ENCODE measurements at places on chromosomes 7 and 10.

DNA sequence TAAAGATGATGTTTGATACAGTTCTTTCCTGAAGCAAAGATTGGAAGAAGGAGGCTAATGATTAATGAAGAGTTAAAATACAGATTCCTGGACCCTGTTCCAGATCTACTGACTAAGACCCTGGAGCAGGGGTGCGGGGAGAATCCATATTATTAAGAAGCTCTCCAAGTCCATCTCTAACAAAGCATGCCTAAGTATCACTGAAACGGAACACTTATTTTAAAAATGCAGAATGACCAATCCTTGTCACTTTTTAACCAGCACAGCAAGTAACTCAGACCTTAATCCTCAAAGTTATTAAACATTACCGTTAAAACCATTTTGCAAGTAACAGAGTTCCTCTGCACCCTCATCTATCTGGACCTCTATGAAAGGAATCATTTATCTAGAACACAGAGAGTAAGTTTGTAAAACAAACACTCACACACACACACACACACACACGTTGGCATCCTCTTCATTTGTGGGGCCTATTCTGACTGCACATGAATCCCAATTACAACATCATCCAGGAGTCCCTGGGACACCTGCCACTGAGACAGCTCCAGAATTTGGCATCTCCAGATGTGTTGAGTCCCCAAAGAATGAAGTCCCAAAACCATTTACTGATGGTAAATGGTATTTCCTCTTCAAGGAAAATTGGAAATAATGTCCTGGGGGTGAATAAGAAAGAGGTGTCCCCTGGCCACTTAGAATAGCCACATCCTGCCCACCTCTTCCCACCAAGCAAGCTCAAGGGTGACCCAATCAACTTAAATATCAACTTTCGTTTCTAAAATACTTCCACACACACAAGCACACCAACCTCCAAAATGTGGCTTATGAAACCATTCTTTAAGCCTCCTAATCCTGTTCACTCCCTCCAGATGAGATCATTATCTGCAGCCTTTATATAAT lies 117.5 kb downstream of the PARD3 start:
- DNase-seq, result no peak

GRCh38 chr10:3059974-3060373 lies 7.4 kb upstream of the PFKP start:
- no peak for DNase-seq

- DNase-seq, result no peak
These were observed 376.2 kb upstream of the SEMA3C start for GRCh38 chr7:81294897-81295515.

GRCh38 chr7:44476313-44476712 lies 14.1 kb downstream of the NUDCD3 start:
- DNase-seq, result no peak

DNA sequence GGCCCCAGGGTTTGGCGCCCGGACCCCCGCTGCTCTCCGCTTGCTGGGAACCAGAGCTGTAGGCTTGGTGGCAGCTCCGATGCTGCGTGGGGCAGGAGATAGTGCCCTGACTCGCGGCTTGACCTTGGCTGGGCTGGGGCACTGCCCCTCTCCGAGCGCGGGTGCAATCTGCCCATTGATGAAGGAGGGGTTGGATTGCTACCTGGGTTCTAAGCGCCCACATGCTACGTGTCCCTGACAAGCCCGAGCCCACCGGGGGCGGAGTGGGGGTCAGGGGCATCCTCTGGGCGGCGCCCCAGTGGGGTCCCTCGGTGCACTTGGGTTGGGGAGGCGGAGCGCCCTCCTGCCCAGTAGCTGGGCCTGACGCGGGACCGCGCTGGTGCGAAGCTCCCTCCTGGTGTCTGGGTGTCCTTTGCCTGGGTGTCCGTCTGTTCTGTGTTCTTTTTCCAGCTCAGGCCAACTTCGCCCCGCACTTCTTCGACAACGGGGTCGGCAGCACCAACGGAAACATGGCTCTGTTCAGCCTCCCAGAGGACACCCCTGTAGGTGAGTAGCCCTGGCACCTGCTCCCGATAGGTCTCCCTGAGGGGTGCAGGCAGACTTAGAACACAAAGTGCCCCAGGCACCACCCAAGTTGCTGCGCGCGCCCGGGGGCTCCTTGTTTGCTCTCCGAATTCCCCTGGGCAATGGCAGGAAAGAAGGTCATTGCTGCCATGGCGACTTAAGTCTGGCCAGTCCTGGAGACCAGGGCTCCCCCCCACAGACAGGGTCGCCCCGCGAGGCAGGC lies 900 bp downstream of the CDHR1 start:
- no peak for DNase-seq

DNA sequence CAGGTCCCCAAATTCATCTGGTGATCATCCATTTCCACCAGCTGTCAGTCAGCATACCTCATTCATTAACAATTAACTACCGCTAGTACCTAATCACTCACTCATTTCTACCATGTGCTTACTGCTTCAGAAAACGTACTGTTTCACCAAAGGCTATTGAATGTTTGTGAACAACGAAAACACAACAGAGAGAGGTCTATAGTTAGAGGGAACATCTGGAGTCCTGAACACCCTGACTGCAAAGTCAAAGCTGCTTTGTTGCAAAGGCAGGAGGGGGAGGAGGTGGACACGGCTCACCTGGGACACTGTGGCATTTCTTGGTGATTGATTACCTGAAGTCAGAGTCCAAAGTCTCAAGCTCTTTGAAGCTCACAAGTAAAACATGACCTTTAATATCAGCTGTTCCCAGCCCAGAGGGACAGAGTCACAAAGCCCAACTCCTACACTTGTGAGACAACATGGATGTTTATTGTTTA lies 342.3 kb upstream of the ADARB2 start:
- no peak for DNase-seq

GRCh38 chr7:15985587-15986384 lies 299.3 kb upstream of the MEOX2 start:
- no peak for DNase-seq

Data from NAMALWA (cell line).